ENCODE measurements at places on chromosomes 3 and 15. TPM values are rescaled to one million over a fixed set of nuclear protein-coding genes. Genes with fewer than 3 reads are reported as not detected.

DNA sequence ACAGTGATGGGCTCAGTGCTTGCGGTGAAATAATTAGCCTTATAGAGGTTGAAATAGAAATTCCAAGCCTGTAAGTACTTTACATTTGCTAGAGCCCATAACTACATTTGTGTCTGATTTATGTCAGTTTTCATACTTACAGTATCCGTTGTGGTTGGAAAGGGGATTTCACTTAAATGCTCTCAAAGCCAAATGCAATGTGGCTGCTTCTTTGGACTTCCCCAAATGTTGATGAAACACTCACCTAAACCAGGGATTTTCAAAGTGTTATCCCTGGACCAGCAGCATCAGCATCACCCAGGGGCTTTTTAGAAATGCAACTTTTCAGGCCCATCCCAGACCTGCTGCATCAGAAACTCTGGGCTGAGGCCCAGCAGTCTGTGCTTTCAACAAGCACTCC is 378.7 kb downstream of the MCTP2 start:
- no peak for DNase-seq

DNA sequence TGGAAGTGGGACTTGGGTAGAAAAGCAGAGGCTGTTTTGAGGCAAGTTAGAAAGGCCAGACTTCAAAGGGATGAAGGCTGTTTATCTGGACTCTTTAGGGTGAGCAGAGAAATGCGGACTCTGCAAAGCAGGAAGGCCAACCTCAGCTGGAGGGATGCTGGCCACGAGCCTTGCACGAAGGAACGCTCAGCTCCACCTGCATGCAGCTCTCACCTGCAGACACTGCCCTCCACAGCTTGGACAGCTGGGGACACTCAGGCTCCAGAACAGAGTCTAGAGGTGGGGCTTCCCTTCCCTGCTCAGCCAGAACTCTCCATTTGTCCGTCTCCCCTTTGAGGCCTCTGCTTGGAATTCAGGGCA is 229.7 kb downstream of the ADAMTS17 start:
- DNase-seq, result no peak

- DNase-seq, result no peak
Measured at GRCh38 chr15:73602446-73602843, 30.7 kb downstream of the NPTN start.

DNA sequence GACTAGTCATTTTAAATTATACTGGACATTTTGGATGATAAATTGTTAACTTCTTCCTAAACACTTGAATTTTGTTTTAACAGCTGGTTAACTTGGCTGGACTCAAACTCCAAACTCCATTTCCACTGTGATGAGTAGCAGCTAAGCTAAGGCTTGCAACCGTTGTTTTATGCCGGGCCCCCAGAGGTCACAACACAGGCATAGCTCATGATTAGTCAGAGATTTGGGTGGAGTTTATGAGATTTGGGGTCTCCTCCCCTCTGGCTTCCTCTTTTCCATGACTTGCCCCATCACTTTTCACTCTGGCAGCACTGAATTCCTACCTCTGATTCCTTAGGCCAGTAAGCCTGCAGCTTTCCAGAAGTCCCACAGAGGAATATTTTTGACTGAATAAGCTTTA is 12.8 kb downstream of the THAP10 start:
- DNase-seq, result no peak

GRCh38 chr3:75193797-75194196 is 470.3 kb upstream of the FRG2C start:
- no peak for DNase-seq

GRCh38 chr15:92077353-92078085 is 224.0 kb downstream of the SLCO3A1 start:
- DNase-seq, result no peak

- peak; percentile 73 for DNase-seq
Measured at GRCh38 chr15:42154212-42154941, 2.1 kb downstream of the PLA2G4F start.

GRCh38 chr3:57556459-57557084 is 498 bp downstream of the PDE12 start:
- DNase-seq, result no peak

Gene MEX3B
- 12.9 TPM for polyA plus RNA-seq

Gene AQP9
- 0.19 TPM for polyA plus RNA-seq

Gene EIF4G1
- 167 TPM for polyA plus RNA-seq

Gene DNAJC13
- polyA plus RNA-seq, result 50.7 TPM

Gene FBN1
- polyA plus RNA-seq, result 80.9 TPM

Gene SLC12A8
- polyA plus RNA-seq, result 5.6 TPM

Gene CHST13
- polyA plus RNA-seq, result 3.1 TPM

Gene RPP25
- 2.1 TPM for polyA plus RNA-seq

Gene PCCB
- 89.5 TPM for polyA plus RNA-seq

Gene FANCD2
- 19.5 TPM for polyA plus RNA-seq

Gene NMNAT3
- polyA plus RNA-seq, result 9.7 TPM

Gene C3orf22
- 0.11 TPM for polyA plus RNA-seq

Gene XCR1
- polyA plus RNA-seq, result 0.18 TPM

Gene TMEM207
- 22.3 TPM for polyA plus RNA-seq

Gene NISCH
- polyA plus RNA-seq, result 80.0 TPM

All from right renal cortex interstitium (tissue), 3 donors.